ENCODE measurements at places on chromosomes 16 and 17. TPM values are rescaled to one million over a fixed set of nuclear protein-coding genes. Genes with fewer than 3 reads are reported as not detected.

GRCh38 chr17:31318851-31319661 lies 2.4 kb downstream of the EVI2A start:
- peak; percentile 71 for DNase-seq

GRCh38 chr16:86499889-86500707 lies 10.2 kb upstream of the FOXF1 start:
- DNase-seq, result no peak

- no peak for DNase-seq
Measured at GRCh38 chr16:86248310-86248905, 261.9 kb upstream of the FOXF1 start.

GRCh38 chr17:6102615-6103014 lies 32.4 kb downstream of the WSCD1 start:
- DNase-seq, result no peak

GRCh38 chr16:11349599-11350276 lies 4.5 kb downstream of the RMI2 start:
- DNase-seq, result no peak

DNA sequence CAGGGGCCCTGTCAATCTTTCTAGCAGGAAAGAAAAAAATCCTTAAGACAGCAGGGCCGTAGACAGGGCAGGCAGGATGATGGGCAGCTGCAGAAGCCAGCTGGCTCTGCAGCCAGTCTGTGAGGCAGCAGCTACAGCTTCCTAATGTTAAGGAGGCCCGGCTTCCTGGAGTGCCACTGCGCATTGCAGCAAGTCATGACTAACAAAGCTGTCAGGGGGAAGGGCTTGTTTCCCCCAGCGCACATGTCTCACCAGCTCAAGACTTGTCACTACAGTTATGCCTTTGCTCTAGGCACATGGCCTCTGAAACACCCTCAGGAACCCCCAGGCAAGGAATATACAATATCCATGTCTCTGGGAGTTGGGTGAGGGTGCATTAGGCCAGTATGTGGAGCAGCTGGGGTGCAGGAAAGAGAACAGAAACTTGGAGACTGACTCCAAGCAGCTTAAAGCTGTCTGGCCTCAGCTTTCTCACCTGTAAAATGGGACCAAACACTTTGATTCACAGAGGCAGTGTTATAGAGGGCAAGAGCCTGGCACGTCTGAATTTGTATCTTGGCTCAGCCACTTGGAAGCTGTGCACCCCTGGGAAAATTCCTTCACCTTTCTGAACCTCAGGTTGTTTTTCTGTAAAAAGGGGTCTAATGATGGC lies 220.0 kb downstream of the HAPSTR1 start:
- DNase-seq, result no peak

DNA sequence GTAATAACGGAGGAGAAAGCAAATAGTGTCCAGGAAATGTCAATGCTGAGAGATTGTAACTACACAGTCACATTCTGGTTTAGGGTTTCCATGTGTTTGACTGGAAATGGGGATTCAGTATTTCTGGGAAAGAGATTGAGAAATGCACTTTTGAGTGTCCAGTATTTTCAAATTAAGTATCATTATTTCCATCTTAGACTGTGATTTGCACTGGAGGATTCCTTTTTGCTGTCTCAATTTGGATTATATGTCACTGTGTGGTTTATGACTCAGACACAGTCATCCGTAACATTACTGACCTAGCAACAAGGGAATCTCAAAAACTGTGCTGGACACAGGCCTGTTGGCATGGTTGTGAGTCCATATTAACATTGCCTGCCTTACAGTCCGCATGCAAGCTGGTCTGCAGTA lies 681.4 kb downstream of the CDH11 start:
- DNase-seq, result no peak

DNA sequence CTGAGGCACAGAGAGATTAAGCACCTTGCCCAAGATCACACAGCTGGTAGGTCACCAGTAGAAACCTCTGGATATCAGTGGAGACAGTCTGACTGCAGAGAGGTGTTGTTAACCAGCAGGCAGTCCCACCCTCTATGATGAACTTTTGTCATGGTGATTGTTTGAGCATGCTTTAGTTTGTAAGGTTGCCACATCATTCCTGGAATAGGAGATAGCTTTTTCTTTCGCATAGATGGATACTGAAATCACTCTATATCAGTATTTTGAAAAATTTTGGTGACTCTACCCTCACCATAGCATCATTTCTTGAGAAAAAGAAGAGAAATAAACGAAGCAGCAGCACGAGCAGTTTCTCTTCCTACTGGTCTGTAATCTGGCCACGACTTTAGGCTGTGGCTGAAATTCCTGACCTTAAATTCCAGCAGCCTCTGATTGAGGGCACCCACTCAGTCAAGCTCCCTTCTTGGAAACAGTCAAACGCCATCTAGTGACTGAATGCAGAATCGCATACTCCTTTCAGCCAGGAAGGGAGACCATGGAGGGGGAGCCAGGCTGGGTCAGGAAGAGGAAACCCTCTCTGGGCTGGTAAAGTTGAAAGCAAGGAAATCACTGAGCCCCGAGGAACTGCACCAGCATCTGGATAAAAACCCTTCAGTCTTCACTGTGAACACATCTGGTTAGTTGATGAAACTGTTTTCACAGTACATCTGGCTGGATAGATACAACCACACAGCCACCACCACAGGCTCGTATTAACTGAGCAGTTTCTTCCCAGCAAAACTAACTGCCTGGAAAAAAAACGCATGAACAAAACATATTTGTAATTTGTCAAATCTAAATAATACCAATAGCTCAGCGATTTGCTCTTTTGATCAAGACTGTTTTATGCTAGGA lies 108.5 kb upstream of the XYLT1 start:
- peak; percentile 13 for DNase-seq

DNA sequence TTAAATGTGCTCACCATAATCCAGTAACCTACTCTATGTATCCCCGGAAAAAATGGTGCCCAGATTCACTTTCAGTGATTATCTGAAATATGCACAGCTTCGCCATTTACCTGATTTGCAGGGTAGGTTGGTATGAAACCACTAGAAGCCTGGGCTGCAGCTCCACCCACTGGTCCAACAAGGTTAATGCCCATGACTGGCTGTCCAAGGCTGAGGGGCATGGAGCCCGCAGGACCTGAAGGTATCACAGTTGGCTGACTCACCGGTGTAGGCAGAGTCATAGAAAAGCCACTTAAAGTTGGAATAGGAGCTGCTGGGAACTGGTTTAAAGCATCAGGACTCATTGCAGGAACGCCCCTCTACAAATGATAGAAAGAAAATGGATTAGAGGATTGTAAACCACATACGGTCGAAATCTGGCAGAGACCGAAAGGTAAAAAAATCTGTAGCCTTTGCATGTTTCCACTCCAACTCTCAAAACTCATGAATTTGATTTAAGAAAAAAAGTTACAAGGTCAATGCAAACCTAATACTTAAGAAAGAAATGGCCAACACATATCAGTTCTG lies 38.6 kb downstream of the SYNRG start:
- DNase-seq, result peak; percentile 69

DNA sequence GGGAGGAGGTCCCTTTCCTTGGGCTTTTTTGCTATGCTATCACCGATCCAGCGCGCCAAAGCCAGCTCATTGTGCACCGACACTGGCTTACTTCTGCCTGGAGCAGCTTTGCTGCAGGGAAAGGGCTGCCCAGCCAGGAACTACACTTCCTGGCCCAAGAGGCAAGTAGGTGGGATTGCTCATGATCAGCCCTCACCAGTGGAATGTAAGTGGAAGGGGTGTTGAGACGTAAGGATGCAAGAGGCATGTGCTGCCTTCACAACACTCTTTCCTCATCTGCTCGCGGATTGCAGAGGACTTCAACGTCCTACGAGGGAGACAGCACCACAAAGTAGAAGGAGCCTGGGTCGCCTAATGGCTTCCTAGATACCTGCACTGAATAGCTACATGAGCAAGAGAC lies 104.3 kb upstream of the FOXF1 start:
- DNase-seq, result no peak

GRCh38 chr16:81831722-81832126 lies 52.6 kb downstream of the PLCG2 start:
- DNase-seq, result no peak

- DNase-seq, result peak; percentile 76
Measured at GRCh38 chr17:75077496-75078283, 10.1 kb upstream of the SLC16A5 start.

Gene CDRT15
- not detected for total RNA-seq

Gene CLN3
- total RNA-seq, result 50.2 TPM

Gene CDK3
- 0.68 TPM for total RNA-seq

Gene PLA2G10
- total RNA-seq, result not detected

Gene PSMC3IP
- total RNA-seq, result 6.2 TPM

Gene VASN
- total RNA-seq, result 14.4 TPM
